Activated T-cell treated with anti-CD3 and anti-CD28 coated beads for 4 hours (primary cell): ENCODE measurements at places on chromosomes 2 and 18.
A peak's percentile ranks its signal among the peaks of the same experiment; 100 is the strongest.

GRCh38 chr2:61172671-61173070, 10.7 kb downstream of the C2orf74 start:
- DNase-seq, result no peak

DNA sequence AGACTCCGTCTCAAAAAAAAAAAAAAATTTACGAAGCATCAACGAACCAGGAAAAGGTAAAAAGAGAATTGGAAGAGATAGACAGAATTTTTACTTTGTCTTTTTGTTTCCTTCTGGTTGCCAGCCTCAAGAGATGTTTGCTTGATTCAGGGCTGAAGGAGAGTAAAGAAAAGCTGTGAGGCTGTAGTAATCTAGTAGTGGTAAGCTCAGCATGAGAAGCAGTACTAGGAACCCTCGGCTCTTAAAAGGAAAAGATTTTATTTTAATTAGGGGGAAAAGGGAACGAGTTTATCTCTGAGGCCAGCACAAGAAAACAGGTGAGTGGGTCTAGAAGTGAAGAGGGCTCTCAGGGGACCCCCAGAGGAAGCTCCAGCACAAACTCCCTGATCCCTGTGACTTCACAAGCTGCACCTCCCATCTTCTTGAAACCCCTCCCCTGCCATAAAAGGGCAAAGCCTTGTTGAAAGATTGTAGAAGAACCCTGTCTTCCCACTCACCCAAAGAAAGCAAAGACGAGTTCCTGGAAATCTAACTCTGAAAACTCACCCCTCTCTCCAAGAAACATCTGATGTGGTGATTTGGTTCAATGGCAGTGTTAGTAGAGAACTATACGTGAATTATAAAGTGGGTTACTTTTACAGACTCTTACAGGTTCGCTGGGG, 8.6 kb downstream of the RBMS1 start:
- no peak for DNase-seq

GRCh38 chr18:44855681-44856080, 175.0 kb downstream of the SETBP1 start:
- no peak for DNase-seq

DNA sequence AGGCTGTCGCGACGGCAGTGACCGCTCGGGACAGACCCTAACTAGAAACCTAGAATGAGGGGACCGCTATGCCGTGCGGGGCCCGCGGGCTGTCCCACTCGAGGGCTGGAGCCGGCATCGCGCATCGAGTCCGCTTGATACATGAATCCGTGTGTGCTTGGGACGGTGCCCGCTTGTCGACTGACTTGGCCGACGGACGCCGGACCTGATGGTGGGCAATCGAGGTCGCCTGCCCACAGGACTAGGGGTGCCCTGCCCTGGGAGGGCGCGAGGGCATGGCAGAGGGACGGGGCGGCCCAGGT, 749 bp upstream of the PTMA start:
- DNase-seq, result no peak

GRCh38 chr2:86603905-86604304, 19.8 kb downstream of the RNF103 start:
- DNase-seq, result no peak

GRCh38 chr2:128405981-128406613, 87.4 kb upstream of the HS6ST1 start:
- no peak for DNase-seq

- peak; percentile 90 for DNase-seq
Measured at GRCh38 chr2:15577071-15577735, 14.5 kb upstream of the DDX1 start.

- DNase-seq, result no peak
Measured at GRCh38 chr2:224984637-224985036, 57.6 kb downstream of the DOCK10 start.

DNA sequence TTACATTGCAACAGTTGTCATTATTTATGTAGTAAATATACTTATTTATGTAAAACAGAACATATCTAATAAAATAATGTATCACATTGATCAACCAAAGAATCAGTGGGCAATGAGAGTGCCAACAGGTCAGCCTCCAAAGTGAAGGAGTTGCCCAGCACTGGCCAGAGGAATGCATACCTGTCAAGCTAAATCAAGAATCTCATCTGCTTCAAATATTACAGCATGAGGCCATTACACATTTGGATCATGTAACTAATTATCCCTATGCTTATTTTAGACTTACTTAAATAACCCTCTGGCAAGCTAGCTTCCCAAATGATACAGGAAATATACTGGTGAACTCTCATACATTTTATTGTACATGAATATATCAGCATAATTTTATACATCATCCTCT, 1211.7 kb upstream of the ACVR2A start:
- no peak for DNase-seq

DNA sequence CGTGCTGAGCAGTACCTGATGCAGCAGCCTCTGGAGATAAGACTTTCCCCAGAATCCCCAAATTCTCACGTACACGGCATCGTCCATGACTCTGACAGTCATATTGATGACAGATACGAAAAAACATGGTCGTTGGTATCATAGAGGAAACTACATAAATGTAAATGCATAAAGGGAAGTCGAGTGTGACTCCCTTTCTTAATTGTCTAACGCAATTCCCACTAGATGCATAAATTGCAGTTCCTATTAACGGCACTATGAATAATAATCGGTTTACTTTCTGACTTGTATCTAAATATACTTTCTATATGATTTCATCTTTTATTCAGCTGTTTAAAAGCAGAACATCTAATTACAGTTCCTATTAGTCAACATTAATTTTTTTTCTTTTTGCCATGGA, 322.6 kb upstream of the REV1 start:
- DNase-seq, result no peak

GRCh38 chr2:150383587-150383986, 103.9 kb downstream of the RND3 start:
- DNase-seq, result no peak

GRCh38 chr2:43519643-43520221, 76.1 kb downstream of the THADA start:
- DNase-seq, result no peak

DNA sequence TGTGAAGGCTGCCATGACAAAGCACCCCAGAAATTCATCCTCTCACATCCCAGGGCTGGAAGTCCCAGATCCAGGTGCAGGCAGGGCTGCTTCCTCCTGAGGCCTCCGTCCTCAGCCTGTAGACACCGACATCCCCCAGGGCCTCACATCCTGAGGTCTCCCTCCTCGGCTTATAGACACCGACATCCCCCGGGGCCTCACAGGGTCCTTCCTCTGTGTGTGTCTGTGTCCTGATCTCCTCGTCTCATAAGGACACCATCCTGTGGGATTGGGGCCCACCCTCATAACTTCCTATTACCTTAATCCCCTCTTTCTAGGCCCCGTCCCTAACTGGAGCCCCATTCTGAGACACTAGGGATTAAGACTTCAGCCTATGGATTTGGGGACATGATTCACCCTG, 92.0 kb upstream of the SNTG2 start:
- DNase-seq, result no peak
